ENCODE measurements at places on chromosomes 1 and 21. TPM values are rescaled to one million over a fixed set of nuclear protein-coding genes. Genes with fewer than 3 reads are reported as not detected.

- H3K4me1 ChIP-seq = peaks cover 21% of the 10 kb centered on the region
- H3K27me3 ChIP-seq = peaks cover 45% of the 10 kb centered on the region
- no peak overlapping the region for H3K4me3 ChIP-seq
- no peak for DNase-seq
- H3K27ac ChIP-seq = no peak overlapping the region
Observed at GRCh38 chr1:85585799-85586198, 5.2 kb downstream of the CCN1 start.

DNA sequence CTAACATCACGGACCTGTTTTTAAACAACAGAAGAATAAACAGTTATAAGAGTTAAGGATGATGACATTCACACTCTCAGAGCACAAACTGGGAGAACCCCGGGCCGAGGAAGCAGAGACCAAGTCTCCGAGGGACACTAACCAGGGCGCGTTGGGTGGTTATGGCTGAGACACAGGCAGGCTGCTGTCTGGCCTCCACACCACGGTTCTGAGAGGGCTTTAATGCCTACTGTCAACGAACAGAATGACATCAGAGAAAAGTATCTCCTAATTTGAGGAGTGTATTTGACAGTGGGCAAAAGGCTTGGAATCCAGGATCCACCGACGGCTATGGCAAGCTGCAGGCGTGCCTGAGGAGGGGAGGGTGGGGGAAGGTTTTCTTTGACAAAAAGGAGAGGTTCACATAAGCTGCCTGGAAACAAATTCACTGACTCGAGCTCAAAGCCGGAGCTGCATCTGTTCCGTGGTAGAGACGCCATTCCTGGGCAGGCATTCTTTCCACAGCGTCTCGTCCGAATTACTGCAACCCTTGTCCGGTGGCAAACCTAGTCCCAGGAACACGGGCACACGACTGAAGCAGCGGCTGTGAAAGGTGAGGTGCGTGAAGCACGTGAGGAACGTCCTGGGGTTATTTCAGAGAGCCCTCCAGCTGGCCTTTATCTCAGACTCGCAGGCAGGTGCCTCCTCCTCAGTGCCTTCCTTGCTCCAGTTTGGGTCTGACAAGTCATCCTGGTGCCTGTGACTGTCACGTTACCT lies 9.4 kb downstream of the POFUT2 start:
- no peaks in the 10 kb centered on the region for H3K27me3 ChIP-seq
- H3K4me3 ChIP-seq = no peak overlapping the region
- no peak for DNase-seq
- H3K27ac ChIP-seq = no peak overlapping the region
- H3K36me3 ChIP-seq = peaks cover 3% of the 10 kb centered on the region

- H3K36me3 ChIP-seq = no peaks in the 10 kb centered on the region
- H3K4me1 ChIP-seq = no peaks in the 10 kb centered on the region
- no peak for DNase-seq
- H3K27me3 ChIP-seq = no peaks in the 10 kb centered on the region
- H3K27ac ChIP-seq = no peak overlapping the region
- no peak overlapping the region for H3K4me3 ChIP-seq
Observed at GRCh38 chr21:36461918-36462486, 17.9 kb downstream of the CLDN14 start.

GRCh38 chr1:50719126-50719525 lies 240.9 kb downstream of the FAF1 start:
- H3K4me3 ChIP-seq = no peak overlapping the region
- H3K4me1 ChIP-seq = no peaks in the 10 kb centered on the region
- no peak overlapping the region for H3K27ac ChIP-seq

GRCh38 chr1:240385985-240386978 lies 225.7 kb downstream of the GREM2 start:
- no peaks in the 10 kb centered on the region for H3K36me3 ChIP-seq
- H3K27me3 ChIP-seq = no peaks in the 10 kb centered on the region
- no peak for DNase-seq

DNA sequence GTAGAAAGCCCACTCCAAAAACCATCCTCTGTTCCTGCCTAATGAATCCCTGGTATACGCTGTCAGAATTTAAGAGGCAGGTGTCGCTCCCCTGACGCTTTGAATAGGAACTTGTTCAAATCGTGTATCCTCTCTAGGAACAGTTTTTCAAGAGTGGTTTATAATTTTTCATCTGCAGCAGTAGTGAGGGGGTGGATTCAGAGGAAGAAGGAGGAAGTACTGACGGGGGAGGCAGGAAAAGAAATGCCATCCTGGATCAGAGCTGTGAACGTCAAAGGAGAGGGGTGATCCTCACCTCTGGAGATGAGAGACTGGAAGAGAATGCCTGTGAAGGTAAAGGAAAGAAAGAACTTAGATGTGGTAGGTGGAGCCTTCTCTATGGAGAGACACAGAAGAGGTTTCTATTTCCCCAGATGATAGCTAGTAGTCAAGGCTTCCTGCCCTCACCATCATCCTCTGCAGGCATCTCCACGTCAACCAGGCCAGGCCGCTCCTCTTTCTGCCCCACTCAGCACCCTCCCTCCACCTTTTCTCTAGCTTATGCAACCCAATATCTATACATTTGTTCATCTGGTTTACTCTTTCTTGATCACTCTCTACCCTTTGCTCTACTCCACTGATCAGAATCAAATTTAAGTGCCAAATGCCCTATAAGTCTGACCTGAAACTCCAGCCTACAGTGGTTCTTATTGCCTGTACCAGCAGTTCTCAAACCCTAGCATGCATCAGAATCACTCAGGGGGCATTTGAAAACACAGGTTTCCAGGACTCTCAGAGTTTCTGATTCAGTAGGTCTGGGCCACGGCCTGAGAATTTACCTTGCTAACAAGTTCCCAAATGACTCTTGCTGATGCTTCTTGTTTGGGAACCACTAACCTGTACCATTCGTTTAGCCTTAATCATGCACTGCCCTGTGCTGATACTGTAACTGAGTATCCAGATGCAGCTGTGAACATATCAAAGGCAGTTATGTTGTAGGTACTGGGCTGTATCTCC lies 13.1 kb upstream of the BCL9 start:
- H3K27me3 ChIP-seq = no peaks in the 10 kb centered on the region
- H3K36me3 ChIP-seq = no peaks in the 10 kb centered on the region
- no peak overlapping the region for H3K27ac ChIP-seq
- peaks cover 4% of the 10 kb centered on the region for H3K4me1 ChIP-seq

- DNase-seq = no peak
- peak within 1 kb of the TSS; percentile 86 for H3K4me3 ChIP-seq
- H3K27me3 ChIP-seq = peaks cover 18% of the 10 kb centered on the region
- H3K4me1 ChIP-seq = peaks cover 15% of the 10 kb centered on the region
- no peaks in the 10 kb centered on the region for H3K36me3 ChIP-seq
Observed at GRCh38 chr1:77888081-77888780, at the start of gene NEXN. Gene NEXN, plus strand, starts transcription at chr1:77888624. Its CDS starts 27,483 bp downstream, at chr1:77916107.

- H3K27me3 ChIP-seq = peaks cover 9% of the 10 kb centered on the region
- peaks cover 12% of the 10 kb centered on the region for H3K4me1 ChIP-seq
- H3K4me3 ChIP-seq = no peak overlapping the region
- DNase-seq = peak; percentile 72
- no peaks in the 10 kb centered on the region for H3K36me3 ChIP-seq
- no peak overlapping the region for H3K27ac ChIP-seq
Observed at GRCh38 chr1:56820755-56821461, 1.7 kb upstream of the FYB2 start.

GRCh38 chr1:11948822-11949458 lies 14.4 kb downstream of the PLOD1 start:
- no peak for DNase-seq
- no peak overlapping the region for H3K4me3 ChIP-seq
- H3K36me3 ChIP-seq = peaks cover 3% of the 10 kb centered on the region
- H3K27ac ChIP-seq = no peak overlapping the region

GRCh38 chr1:62621907-62622306 lies 24.6 kb downstream of the ANGPTL3 start:
- no peak overlapping the region for H3K4me3 ChIP-seq
- no peak overlapping the region for H3K27ac ChIP-seq
- H3K27me3 ChIP-seq = no peaks in the 10 kb centered on the region
- peaks cover 1% of the 10 kb centered on the region for H3K36me3 ChIP-seq

DNA sequence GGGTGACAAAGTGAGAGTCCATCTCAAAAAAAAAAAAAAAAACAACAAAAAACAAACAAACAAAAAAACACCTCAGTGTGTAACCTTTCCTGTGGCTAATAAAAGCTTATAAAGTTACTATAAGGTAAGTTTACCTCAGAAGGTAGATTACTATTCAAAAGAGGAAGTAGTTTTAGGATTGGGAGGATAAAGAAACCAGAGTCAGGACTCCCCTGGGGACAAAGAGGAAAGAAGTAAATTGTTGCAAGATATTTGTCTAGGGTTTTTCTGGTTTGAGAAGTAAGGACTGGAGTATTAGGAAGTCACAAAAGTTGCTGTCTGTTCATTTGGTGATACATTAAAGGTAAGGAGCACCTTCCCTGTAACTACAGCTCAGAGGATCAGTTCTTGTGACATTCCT lies 23.8 kb upstream of the CENPF start:
- peaks cover 13% of the 10 kb centered on the region for H3K36me3 ChIP-seq
- no peak overlapping the region for H3K4me3 ChIP-seq
- no peaks in the 10 kb centered on the region for H3K27me3 ChIP-seq
- no peak overlapping the region for H3K27ac ChIP-seq
- no peak for DNase-seq
- peaks cover 8% of the 10 kb centered on the region for H3K4me1 ChIP-seq

GRCh38 chr1:80540596-80540995 lies 1260.1 kb upstream of the ADGRL2 start:
- no peak overlapping the region for H3K4me3 ChIP-seq
- H3K4me1 ChIP-seq = no peaks in the 10 kb centered on the region
- H3K27me3 ChIP-seq = no peaks in the 10 kb centered on the region
- DNase-seq = no peak
- no peaks in the 10 kb centered on the region for H3K36me3 ChIP-seq
- no peak overlapping the region for H3K27ac ChIP-seq

DNA sequence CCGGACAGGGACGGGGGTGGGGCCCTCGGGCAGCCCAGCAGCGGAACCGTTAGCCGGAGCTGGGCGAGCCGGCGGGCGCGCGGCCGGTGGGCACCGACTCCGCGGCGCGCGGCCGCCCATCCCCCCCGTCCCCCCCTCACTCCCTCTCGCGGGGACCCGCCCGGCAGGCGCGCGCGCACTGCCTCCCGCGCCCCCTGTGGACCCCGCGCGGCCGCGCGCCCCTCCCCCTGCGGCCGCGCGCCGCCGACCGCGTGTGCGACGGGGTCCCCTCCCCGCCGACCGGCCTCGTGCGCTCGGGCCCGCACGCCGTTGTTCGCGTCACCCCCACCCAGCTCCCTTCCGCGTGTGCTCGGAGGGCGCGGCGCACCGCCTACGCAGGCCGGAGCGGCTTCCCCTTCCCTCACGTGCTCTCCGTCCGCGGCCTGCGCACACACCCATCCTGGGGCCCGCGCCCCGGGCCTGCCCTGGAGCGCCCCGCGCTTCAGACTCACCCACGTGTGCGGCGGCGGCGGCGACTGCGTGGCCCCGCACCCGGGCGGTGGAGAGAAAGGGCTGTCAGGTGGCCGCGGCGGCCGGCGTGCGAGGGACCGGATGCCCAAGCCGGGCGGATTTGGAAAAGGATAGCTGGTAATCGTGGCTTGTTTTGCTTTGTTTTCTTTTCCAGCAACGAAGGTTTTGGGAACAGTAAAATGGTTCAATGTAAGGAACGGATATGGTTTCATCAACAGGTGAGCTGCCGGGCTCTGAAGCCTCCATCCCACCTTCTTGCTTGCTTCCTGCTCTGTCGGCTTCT lies 717 bp downstream of the YBX1 start:
- H3K4me3 ChIP-seq = peak overlapping the region; percentile 99

DNA sequence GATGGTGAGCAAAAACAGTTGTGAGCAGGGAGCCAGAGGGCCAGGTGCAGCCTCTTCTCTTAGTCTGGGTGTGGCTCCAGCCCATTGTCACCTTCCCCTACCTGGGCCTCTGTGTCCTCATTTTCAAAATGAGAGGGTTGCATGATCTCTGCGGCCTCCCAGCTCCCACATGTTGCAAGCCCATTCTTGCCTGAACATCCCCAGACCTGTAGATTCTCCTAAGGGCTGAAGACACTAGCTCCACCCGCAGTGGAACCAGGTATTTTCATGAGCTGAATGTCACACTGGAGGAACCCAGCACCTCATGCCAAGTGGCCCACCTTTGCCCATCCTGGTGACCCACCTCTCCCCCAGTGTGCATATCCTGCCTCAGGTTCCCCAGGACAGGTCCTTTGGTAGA lies 12.3 kb downstream of the IKBKE start:
- H3K4me1 ChIP-seq = peaks cover 22% of the 10 kb centered on the region
- no peak for DNase-seq

- H3K27ac ChIP-seq = no peak overlapping the region
- H3K36me3 ChIP-seq = no peaks in the 10 kb centered on the region
- DNase-seq = no peak
Observed at GRCh38 chr1:164137273-164137925, 421.6 kb upstream of the PBX1 start.

DNA sequence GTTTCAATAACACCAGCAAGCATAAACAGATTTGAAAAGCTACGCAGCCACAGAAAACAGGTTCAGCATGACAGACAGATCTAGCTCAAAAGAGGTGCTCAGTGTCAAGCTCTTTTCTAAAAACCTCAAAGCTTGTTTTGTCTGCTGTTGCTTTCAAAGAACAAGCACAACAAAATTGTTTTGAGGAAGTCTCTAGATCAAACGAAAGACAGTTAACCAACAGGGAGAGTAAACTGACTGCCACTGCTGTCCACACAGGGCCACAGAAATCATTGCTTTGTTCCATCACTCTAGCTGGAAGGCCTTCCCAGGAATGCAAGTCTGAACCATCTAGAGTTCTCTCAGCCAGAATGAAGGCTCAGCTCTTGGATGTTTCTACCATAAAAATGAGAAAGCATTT lies 12.8 kb downstream of the APP start:
- H3K36me3 ChIP-seq = no peaks in the 10 kb centered on the region
- H3K4me1 ChIP-seq = peaks cover 25% of the 10 kb centered on the region
- no peak for DNase-seq

DNA sequence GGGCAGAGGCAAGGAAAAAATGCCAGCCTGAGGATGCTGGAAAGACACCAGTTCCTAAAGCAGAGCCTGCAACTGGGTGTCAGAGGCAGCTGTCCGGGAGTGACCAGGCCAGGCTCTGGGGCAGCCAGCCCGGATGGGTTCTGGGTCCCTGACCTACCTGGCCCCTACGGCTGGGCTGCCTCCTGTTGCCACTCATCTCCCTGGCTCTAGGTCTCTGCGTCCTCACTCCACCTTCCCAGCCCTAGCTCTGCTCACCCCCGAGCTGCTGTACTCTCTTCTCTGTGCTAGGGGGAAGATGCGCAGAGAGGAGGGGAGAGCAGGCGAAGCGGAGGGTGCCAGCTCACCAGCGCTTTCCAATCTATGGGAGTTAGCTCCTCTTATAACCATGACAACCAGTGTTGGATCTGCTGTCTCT lies 9.0 kb downstream of the ARHGEF2 start:
- H3K36me3 ChIP-seq = peaks cover 10% of the 10 kb centered on the region
- H3K27ac ChIP-seq = peak overlapping the region; percentile 97
- no peaks in the 10 kb centered on the region for H3K27me3 ChIP-seq
- DNase-seq = no peak
- H3K4me3 ChIP-seq = peak overlapping the region; percentile 67

CYP4Z1 gene
- total RNA-seq = not detected

PTGFR gene
- total RNA-seq = not detected

CR1L gene
- not detected for total RNA-seq

S100A7A gene
- not detected for total RNA-seq

CDCP2 gene
- not detected for total RNA-seq

FOXO6 gene
- total RNA-seq = 0.19 TPM

PM20D1 gene
- 0.96 TPM for total RNA-seq

ANGPTL7 gene
- total RNA-seq = not detected

LEMD1 gene
- total RNA-seq = 3.1 TPM
